ENCODE measurements at places on chromosomes 16 and 17. TPM values are rescaled to one million over a fixed set of nuclear protein-coding genes. Genes with fewer than 3 reads are reported as not detected.
A peak's percentile ranks its signal among the peaks of the same experiment; 100 is the strongest.

TEKT1 gene
- total RNA-seq: not detected

HP gene
- not detected for total RNA-seq

CCDC40 gene
- 1.3 TPM for total RNA-seq

HNF1B gene
- total RNA-seq: 2.3 TPM

RDM1 gene
- total RNA-seq: 4.3 TPM

DNA sequence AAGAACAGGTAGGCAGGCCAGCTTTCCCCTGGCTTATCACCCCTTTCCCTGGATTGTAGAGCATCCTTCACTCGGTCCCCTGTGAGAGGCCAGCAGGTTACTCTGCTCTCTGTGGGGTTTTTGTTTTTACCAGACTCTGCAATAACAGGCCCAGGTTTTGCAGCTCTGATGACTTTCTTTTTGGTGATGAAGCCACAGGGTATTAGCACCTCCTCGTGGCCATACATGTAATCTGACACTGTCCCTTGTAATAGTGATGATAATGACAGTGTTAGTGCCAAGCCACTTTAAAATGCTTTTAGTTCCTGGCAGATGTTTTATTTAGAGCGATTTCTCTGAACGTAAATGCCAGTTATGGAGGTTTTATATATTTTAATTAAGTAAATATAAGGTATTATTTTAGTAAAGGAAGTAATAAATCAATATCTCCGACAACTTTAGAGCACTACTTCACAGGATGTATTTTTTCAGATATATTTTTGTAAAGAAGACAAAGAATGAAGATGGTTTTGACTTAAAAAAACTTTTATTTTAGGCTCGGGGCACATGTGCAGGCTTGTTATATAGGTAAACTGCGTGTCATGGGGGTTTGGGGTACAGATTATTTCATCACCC, 38.0 kb upstream of the CPHXL start:
- peak; percentile 49 for DNase-seq
- H3K36me3 ChIP-seq: no peaks in the 10 kb centered on the region
- no peak overlapping the region for H3K27ac ChIP-seq
- H3K4me3 ChIP-seq: no peak overlapping the region
- no peaks in the 10 kb centered on the region for H3K4me1 ChIP-seq
- H3K27me3 ChIP-seq: peaks cover 4% of the 10 kb centered on the region

- peaks cover 3% of the 10 kb centered on the region for H3K27me3 ChIP-seq
- no peaks in the 10 kb centered on the region for H3K36me3 ChIP-seq
- no peak overlapping the region for H3K27ac ChIP-seq
- no peaks in the 10 kb centered on the region for H3K4me1 ChIP-seq
- H3K4me3 ChIP-seq: no peak overlapping the region
Measured at GRCh38 chr16:84850714-84851113, 30.9 kb downstream of the CRISPLD2 start.

DNA sequence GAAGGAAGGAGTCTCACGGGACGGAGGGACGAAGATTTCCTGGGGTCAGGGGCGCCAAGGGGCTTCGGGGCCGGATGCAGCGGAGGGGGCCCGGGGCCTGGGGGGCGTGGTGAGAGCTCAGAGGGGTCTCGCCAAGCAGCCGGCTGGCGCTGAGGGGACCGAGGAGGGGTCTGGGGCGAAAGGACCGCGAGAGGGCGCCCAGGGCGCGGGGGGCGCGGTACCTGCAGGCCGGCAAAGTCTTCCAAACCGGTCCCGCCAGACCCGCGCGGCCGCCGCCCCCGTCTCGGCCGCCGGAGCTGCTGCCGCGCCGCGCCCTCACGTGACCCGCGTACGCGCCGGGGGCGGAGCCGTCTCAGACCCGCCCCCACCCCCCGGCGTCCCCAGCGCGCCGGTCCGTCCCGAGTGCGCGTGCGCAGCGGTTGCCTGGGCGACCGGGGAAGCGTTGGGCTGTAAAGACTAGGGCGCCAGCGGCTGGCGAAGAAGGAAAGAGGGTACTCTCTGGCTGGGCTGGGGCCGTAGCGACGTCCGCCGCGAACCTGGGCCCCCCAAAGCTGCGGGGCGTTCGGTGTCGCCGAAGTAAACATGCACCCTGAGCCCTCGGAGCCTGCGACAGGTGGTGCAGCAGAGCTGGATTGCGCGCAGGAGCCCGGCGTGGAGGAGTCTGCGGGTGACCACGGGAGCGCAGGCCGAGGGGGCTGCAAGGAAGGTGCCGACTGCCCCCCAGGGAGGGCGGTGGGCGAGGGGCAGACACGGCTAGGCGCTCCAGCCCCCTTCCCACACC, at the start of the genes DNAAF1 and HSDL1:
TSS of gene DNAAF1 (plus strand) at position 450 of the 781 bp plus-strand sequence. CDS start at position 583, 133 bp downstream.
TSS of gene HSDL1 (minus strand) at position 319 of the 781 bp plus-strand sequence. CDS start 13,856 bp downstream, outside the sequence.
- H3K4me3 ChIP-seq: peak within 1 kb of the TSS; percentile 97
- no peaks in the 10 kb centered on the region for H3K27me3 ChIP-seq
- peaks cover 19% of the 10 kb centered on the region for H3K4me1 ChIP-seq
- peak; percentile 95 for DNase-seq
- H3K27ac ChIP-seq: peak within 1 kb of the TSS; percentile 88

- H3K27ac ChIP-seq: no peak overlapping the region
- peak; percentile 6 for DNase-seq
- no peaks in the 10 kb centered on the region for H3K4me1 ChIP-seq
- H3K27me3 ChIP-seq: peaks cover 4% of the 10 kb centered on the region
Measured at GRCh38 chr16:80824623-80825364, 20.4 kb upstream of the CDYL2 start.

GRCh38 chr16:76389126-76389525, 111.9 kb downstream of the CNTNAP4 start:
- no peaks in the 10 kb centered on the region for H3K36me3 ChIP-seq
- H3K27ac ChIP-seq: no peak overlapping the region
- H3K27me3 ChIP-seq: no peaks in the 10 kb centered on the region
- no peaks in the 10 kb centered on the region for H3K4me1 ChIP-seq

DNA sequence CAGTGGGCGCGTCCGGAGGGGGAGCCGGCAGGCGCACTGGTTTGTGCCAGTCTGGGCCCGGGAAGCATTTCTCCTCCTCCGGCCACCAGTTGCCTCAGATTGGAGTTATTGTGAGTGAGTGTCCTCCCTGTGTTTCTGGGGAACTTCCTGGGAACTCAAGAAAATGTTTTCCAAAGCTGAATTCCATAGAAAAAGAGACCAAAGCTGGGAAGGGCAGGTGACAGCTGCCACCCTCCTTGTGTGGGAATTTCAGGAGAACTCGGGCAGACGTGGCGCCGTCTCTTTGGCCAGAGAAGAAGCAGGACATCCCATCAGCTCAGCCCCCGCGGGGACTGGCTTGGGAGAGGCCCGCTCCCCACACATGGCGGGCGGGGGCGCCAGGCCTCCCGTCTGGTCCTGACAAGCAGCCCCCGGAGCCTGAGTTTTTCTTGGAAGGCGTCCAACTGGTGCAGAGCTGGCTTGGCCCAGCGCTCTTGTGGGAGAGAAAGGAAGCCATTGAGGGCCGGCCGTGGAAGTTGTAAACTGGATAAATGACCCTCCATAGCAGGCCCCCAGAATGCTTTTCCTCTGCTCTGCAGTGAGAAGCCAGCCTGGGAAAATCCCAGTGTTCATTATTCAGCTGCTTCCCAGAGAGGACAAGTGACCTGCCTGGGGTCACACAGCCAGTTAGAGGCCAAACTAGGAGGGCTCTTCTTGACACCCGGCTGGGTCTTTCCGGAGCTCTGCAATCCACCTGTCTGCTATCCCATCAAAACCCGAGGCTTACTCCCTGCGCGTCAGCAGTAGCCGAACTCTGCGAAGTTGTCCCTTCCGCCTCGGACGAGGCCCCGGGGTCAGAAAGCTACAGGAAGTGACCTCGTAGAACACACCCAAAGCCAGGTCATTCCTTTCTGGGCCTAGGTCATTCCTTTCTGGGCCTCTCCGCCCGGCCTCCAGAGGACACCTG, 39.2 kb upstream of the GSE1 start:
- H3K36me3 ChIP-seq: peaks cover 17% of the 10 kb centered on the region
- H3K4me1 ChIP-seq: peaks cover 58% of the 10 kb centered on the region
- H3K27me3 ChIP-seq: no peaks in the 10 kb centered on the region
- no peak overlapping the region for H3K27ac ChIP-seq
- DNase-seq: no peak

DNA sequence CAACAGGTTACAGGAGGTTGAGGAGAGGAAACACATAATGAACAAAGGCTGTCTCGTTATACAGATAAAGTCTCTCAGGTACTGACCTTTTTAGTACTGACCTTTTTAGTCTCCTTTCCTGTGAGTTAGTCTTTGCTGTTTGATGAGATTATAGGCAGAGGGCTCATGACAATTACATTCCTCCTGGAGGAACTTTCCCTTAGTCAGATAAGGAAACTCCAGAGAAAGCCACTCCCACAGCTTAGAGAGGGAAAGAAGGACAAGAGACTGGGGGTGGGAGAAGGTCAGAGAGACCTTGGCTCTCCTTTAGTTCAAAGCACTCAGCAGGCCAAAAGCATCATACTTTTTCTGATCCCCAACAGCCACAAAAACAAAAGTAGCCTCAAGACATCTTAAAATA, 15.3 kb upstream of the PSMD7 start:
- DNase-seq: no peak
- no peak overlapping the region for H3K27ac ChIP-seq
- no peaks in the 10 kb centered on the region for H3K4me1 ChIP-seq
- peaks cover 7% of the 10 kb centered on the region for H3K36me3 ChIP-seq
- peaks cover 9% of the 10 kb centered on the region for H3K27me3 ChIP-seq
- no peak overlapping the region for H3K4me3 ChIP-seq

GRCh38 chr17:4509923-4510617, 11.4 kb downstream of the SPNS2 start:
- H3K27ac ChIP-seq: no peak overlapping the region
- H3K27me3 ChIP-seq: no peaks in the 10 kb centered on the region
- no peak overlapping the region for H3K4me3 ChIP-seq
- DNase-seq: no peak
- H3K4me1 ChIP-seq: peaks cover 18% of the 10 kb centered on the region
- H3K36me3 ChIP-seq: no peaks in the 10 kb centered on the region

GRCh38 chr17:41625602-41626001, 1.2 kb upstream of the KRT17 start:
- no peaks in the 10 kb centered on the region for H3K36me3 ChIP-seq
- no peaks in the 10 kb centered on the region for H3K4me1 ChIP-seq
- H3K27me3 ChIP-seq: no peaks in the 10 kb centered on the region
- no peak overlapping the region for H3K4me3 ChIP-seq

- no peaks in the 10 kb centered on the region for H3K36me3 ChIP-seq
- no peak for DNase-seq
- no peaks in the 10 kb centered on the region for H3K27me3 ChIP-seq
- H3K4me3 ChIP-seq: no peak overlapping the region
- no peak overlapping the region for H3K27ac ChIP-seq
Measured at GRCh38 chr17:77727037-77727615, 231.4 kb upstream of the TNRC6C start.

DNA sequence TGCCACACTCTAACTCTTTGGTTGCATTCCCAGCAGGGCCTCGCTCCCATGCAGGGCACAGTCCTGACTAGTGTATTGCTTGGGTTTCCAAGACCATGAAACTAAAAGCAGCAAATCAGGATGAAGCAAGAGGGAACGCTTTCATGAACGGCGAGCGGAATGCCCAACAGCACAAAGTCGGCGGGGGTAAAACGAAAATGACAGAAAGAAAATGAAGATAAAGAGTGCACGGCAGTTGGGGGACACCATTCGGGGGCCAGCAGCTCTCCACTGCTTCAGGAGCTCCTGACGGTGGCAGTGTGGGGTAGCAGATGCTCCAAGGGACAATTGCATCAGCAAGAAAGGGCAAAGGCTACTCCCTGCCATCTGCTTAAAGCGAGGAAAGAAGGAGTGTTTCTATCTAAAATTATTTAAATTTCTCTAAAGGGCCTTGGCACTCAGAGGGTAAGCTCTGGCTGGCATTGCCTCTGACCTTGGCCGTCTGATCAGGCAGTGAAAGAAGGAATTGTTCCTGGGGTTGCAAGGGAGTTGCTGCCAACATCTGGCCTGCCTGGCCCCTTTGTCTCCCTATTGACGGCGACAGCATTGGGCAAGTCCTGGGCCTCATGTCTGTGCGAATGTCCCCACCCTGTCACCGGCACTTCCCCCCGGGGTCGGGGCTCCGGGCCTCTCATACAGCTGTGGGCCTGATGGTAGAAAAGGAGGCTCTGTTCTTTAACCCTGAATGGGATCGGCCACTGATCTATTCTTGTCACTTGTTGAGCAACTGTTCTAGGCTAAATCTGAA, 138.2 kb downstream of the CMIP start:
- H3K27me3 ChIP-seq: no peaks in the 10 kb centered on the region
- no peak for DNase-seq
- H3K27ac ChIP-seq: no peak overlapping the region
- no peak overlapping the region for H3K4me3 ChIP-seq
- H3K4me1 ChIP-seq: peaks cover 1% of the 10 kb centered on the region

- H3K4me3 ChIP-seq: no peak overlapping the region
- no peaks in the 10 kb centered on the region for H3K4me1 ChIP-seq
- no peaks in the 10 kb centered on the region for H3K27me3 ChIP-seq
- no peak for DNase-seq
Measured at GRCh38 chr17:77215281-77215680, 74.5 kb downstream of the SEC14L1 start.

GRCh38 chr17:50339381-50339780, 6.5 kb upstream of the XYLT2 start:
- no peaks in the 10 kb centered on the region for H3K36me3 ChIP-seq
- H3K27me3 ChIP-seq: no peaks in the 10 kb centered on the region
- H3K27ac ChIP-seq: no peak overlapping the region
- DNase-seq: no peak

DNA sequence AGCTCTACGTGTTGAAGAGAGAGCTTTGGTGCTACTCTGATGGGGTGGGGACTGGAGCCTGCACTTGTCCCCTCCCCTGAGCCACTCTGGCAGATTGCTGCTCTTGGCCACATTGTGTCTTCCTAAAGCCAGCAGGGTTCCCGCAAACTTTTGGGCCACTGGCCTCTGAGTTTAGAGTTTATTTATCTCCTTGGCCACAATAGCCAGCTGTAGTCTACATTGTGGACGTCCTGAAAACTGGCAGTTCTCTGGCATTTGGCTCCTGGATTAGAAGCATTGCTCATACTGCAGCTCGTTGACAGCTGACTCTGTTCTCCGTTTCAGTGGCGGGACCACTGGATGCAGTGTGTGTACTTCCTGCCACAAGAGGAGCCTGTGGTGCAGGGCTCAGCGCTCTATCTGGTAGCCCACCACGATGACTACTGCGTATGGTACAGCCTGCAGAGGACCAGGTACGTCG, 34.6 kb downstream of the PRMT7 start:
- peaks cover 42% of the 10 kb centered on the region for H3K36me3 ChIP-seq
- no peak overlapping the region for H3K27ac ChIP-seq
- H3K4me3 ChIP-seq: no peak overlapping the region
- peaks cover 18% of the 10 kb centered on the region for H3K4me1 ChIP-seq
- no peaks in the 10 kb centered on the region for H3K27me3 ChIP-seq
- peak; percentile 40 for DNase-seq

GRCh38 chr17:40937384-40937819, at the start of gene KRT23:
KRT23 (minus strand) TSS chr17:40937646; CDS start chr17:40936603, 1,043 bp downstream.
- H3K27ac ChIP-seq: no peak within 1 kb of the TSS
- H3K4me3 ChIP-seq: no peak within 1 kb of the TSS
- H3K4me1 ChIP-seq: no peaks in the 10 kb centered on the region
- H3K27me3 ChIP-seq: peaks cover 9% of the 10 kb centered on the region
- no peak for DNase-seq

GRCh38 chr17:51085150-51085805, 35.4 kb downstream of the SPAG9 start:
- H3K27me3 ChIP-seq: no peaks in the 10 kb centered on the region
- no peak overlapping the region for H3K4me3 ChIP-seq
- H3K27ac ChIP-seq: no peak overlapping the region
- peaks cover 6% of the 10 kb centered on the region for H3K4me1 ChIP-seq
- DNase-seq: no peak

Data from activated naive CD8-positive, alpha-beta T cell treated with anti-CD3 and anti-CD28 coated beads for 36 hours (primary cell).